SHP77 treated with DMSO at 0.1 percent for 48 hours (cell line): ENCODE measurements at places on chromosomes 2 and 18.

DNA sequence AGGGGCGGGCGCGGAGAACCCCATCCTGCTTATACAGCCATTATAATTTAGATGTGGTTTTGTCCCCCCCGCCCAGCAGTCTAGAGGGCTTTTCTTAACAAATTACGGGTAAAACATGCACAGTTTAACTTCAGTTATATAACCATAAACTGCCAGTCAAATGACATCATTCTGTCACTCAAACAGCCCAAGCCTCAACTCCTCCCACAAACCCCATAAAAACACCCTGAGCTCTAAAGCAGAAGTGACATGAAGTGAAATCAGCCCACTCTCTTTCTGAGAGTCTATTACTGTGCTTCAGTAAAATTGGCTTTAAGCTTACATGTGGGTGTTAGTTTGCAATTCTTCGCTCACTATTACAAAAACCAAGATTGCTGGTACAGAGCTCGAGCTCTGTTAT, 705.1 kb upstream of the GCFC2 start:
- DNase-seq = no peak

GRCh38 chr18:23735021-23735464, 45.8 kb downstream of the LAMA3 start:
- DNase-seq = no peak

DNA sequence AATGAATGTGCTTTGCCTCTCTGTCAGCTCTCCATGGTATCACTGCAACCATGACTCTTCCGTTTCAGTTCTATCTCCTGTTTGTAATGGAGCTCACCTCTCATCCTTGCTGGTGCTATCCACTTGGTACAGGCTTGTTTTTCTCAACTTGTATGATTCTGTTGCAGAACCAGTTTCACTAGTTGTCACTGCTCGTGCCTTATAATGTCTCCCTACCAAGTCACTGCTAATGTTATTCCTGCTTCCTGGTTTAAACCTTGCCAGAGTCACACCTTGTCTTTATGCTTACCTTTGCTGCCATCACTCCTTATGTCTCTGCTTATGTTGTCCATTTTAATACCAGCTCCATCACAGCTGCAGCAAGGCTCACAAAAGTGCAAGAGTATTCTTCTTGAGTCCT, 1191.0 kb upstream of the LRRTM1 start:
- no peak for DNase-seq

GRCh38 chr2:145220496-145220895, 700.6 kb upstream of the ZEB2 start:
- DNase-seq = no peak

DNA sequence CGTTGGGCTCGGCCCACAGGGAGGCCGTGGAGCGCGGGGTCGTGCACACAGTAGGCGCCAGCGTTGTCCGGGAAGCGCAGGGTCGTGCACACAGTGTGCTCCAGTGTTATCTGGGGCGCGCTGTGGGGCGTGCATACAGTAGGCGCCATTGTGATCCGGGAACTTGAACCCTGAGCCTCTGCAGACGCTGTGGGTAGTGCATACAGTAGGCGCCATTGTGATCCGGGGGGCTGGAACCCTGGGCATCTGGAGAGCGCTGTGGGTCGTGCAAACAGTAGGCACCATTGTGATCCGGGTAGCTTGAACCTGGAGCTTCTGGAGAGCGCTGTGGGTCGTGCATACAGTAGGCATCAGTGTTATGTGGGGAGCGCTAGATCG, 793 bp downstream of the ZNF236 start:
- no peak for DNase-seq

- no peak for DNase-seq
Measured at GRCh38 chr2:135685361-135685760, 56.3 kb upstream of the UBXN4 start.

DNA sequence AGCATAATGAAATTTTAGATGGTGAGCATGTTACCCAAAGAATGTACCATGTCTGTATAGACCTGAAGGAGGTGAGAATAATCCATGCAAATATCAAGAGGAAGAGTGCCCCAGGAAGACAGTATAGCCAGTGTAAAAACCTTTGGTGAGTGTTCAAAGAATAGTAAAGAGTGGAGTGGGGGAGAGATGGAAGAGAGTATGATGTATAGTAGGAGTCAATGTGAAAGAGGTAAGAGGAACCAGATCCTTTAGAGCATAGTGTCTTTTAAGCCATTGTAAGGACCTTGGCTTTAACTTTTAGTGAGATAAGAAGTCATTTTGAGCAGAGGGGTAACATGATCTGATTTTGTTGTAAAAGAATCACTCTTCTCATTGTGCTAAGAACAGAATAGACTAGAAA, 1052.3 kb upstream of the ZEB2 start:
- no peak for DNase-seq
